Skeletal muscle cell (primary cell): ENCODE measurements at places on chromosomes 7 and 10.
A peak's percentile ranks its signal among the peaks of the same experiment; 100 is the strongest.

- no peak for DNase-seq
These were observed 682.2 kb upstream of the ANKRD30A start for GRCh38 chr10:36443233-36443632.

DNA sequence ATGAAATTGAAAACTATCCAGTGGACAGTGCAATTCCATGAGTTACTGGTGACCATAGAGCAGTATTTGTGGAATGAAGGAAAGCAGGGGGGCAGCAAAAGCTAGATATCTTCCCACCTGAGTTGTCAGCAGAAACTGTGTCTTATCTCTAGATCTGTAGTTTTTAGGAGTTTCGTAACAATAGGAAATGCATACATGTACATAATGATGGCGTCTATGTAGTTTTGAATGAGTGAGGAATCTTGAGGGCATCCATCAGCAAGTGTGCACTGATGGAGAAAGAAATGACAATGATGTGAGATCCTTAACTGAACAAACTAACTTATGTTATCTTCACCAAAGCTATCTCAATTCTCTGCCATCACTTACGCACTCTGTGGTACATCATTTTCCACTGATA lies 114.5 kb downstream of the LRRC4 start:
- no peak for DNase-seq

GRCh38 chr7:36286688-36287087 lies 103.0 kb upstream of the ANLN start:
- no peak for DNase-seq

DNA sequence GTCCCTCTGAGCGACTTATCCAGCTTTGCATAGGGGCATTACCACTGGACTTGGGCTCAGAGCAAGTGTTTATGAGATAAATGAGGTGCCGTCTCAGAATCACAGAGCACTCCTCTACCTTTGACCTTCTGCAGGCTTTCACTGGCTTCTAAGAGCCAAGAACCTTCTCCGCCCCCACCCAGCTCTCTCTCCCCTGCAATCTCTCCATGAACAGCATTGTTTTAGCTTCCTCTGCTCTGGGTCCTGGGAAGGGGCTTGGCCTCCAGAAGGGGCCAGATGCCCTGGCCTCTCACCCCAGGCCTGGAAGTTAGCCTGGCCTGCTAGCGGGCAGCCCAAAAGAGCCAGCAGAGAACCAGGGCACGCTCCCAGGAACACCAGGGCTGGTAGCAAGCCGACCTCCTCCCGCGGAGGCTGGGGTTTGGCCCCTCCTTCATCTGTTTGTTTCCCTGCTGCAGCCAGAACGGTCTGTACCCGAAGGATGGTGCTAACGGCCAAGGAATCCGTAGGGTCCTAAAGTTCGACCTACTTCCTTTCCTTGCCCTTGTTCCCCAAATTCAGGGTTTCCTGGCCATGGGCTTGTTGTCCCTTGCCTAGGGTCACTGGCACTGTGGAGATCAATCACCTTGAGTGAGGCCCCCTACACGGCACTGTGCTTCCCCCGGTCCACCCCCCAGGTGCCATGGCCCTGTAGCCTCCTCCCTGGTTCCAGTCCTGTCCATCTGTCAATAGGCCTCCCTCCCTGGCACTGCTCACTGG lies 18.7 kb upstream of the DDIT4 start:
- peak; percentile 68 for DNase-seq

GRCh38 chr7:55028011-55028410 lies 9.2 kb downstream of the EGFR start:
- DNase-seq, result no peak

- DNase-seq, result no peak
These were observed 33.0 kb upstream of the AGR3 start for GRCh38 chr7:16914771-16915170.

- DNase-seq, result no peak
These were observed 233.2 kb downstream of the SORCS1 start for GRCh38 chr10:106931159-106931852.

GRCh38 chr7:149398195-149398820 lies 62.6 kb downstream of the ZNF777 start:
- no peak for DNase-seq

- DNase-seq, result no peak
These were observed 34.3 kb downstream of the FRMPD2 start for GRCh38 chr10:48240196-48240595.

DNA sequence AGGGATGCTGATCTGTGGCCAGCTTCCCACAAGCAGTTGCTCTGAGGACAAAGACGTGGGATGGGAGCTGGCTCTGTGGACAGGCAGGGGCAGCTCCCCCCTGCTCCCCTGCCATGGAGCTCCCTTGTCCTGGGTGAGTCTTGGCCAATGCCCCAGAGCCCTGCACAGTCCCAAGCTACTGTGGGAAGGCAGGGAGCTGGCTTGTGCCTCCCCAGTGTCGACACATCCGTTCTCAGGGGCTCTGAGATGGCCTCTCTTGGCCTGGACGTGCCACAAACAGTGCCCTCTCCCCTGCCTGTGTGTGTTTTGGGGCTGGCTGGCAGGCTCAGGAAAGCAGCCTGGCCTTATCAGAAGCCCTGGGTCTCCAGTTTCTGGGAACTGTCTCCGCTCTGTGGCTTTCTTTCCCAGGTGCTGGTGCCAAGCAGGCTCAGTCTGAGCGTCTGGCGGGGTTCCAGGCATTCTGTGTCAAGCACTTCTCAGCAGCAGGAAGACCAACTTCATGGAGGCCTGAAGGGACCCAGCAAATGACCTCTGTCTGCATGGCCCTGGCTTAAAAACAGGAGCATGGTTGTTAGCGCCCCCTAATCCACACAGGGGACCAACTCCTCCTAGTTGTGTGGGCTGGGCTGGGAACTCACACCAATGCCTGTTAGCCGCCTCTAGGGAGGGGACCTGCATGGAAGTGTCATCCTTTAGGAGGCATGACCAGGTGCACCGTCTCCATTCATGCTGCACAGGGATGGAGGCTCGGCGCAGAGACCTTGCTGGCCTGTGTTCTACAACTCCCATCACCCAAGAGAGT lies 375.2 kb downstream of the RPS24 start:
- no peak for DNase-seq

- no peak for DNase-seq
These were observed 22.0 kb upstream of the GSDME start for GRCh38 chr7:24779283-24779655.

GRCh38 chr10:101050208-101051069 lies 11.3 kb upstream of the KAZALD1 start:
- no peak for DNase-seq

DNA sequence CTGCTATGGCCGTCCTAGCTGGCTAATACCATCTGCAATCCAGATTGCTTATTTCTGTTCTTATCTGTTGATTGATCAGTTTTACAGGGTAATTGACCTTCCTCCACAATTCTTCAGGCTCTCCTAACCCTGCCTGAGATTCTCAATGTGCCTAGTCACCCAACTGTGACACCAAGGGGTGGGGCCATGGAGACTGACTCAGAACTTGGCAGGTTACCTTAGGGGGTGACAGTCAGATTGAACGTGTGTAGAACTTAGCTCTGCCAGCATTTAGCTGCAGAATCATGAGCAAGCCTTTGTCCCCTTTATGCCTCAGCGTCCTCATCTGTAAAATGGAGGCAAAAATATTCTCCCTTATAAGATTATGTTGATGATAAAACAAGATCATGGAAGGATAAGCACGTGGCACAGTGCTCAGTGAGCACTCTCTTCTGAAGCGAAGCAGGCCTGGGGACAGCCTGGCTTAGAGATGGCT lies 19.1 kb upstream of the LEP start:
- no peak for DNase-seq

DNA sequence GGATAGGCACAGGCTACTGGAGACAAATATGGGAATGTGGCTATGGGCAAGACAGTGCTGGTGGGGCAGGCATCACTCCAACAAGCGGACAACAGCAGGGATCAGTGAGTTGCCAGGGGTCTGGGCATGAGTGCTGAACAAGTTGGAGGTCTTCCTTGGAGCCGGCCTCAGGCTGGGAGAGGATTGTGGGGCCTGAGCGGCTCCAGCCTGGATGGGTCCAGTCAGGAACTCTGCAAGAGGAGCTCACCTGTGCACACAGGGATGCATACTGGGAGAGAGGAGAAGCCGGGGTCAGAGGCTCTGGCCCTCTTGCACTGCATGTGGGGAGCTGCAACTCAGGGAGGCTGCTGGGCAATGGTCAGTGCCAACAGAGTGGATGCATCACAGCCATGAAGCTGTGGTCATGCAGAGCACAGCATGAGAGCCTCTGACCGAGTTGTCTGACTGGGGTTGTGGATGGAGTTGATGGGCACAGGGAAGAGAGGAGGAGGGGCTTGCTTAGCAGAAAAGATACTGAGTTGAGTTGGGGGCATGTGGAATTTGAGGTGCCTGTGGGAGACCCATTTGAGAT lies 204.0 kb upstream of the ZNF32 start:
- DNase-seq, result no peak

GRCh38 chr10:131088619-131089018 lies 222.9 kb downstream of the TCERG1L start:
- DNase-seq, result no peak

DNA sequence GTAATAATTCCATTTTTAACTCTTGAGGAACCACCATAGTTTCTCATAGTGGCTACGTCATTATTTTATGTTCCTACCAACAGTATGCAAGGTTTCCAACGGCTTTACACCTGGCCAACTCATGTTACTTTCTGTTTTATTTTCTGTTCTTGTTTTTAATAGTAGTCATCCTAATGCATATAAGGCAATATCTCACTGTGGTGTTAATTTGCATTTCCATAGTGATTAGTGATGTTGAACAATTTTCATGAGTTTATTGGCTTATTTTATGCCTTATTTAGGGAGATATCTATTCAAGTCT lies 465.5 kb upstream of the KLF6 start:
- DNase-seq, result no peak

DNA sequence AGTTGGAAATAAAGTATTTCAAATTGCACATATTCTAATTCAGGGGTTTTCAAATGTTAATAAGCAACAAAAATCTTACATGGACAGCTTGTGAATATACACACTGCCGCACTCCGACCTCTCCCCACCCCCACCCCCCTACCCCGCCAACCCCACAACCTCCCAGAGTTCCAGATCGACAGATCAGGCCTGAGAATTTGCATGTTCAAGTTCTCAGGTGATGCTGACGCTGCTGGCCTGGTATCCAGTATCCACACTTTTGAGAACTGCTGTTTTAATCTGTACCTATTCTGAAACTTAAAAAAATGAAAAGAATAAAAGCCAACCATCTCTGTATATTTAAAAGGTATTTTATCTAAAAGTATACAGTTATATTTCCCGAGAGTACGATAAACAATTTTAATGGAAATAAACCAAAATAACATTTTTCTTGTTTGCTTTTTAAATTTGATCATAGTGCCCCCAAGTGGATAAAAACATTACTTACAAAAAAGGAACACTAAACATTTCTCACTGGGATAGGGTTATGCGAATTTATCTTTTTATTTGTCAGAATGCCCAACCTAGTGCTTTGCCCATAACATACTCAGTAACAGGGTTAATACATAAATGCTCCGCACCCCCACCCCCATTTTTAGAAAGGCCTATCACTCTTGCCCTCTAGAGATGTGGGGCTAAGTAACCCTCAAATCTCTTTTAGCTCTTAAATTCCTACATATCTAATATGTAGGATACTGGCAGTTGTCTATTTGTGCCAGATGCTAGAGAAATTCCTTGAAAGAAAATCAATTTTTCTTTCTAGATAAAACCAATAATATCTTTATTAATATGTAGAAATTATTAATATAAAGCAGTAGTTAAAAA lies 166.3 kb downstream of the RNF133 start:
- no peak for DNase-seq
